NCI-H446 (cell line): ENCODE measurements at places on chromosomes 7 and 10.

DNA sequence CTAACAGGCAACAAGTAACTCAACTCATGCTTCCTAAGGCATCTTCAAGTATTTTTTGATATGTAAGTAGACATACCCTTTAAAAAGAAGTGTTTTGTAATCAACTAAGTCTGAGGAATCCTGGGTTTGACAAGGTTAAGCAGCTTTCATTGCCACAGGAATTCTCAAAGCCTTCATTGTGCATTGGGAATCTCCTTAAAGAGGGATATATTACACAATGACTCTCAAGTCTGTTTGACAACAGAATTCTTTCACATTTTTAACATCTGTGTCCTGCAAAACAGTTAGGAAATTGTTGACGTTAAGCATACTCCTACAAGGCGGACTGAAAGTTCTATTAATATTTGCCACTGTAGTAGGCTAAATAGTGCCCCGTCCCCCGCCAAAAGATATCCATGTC, 71.4 kb downstream of the SGMS1 start:
- no peak for DNase-seq

- no peak for DNase-seq
Observed at GRCh38 chr7:151207804-151208203, 2.5 kb downstream of the H2BK1 start.

- DNase-seq: no peak
Observed at GRCh38 chr10:21515361-21516241, 9.9 kb downstream of the SKIDA1 start.

DNA sequence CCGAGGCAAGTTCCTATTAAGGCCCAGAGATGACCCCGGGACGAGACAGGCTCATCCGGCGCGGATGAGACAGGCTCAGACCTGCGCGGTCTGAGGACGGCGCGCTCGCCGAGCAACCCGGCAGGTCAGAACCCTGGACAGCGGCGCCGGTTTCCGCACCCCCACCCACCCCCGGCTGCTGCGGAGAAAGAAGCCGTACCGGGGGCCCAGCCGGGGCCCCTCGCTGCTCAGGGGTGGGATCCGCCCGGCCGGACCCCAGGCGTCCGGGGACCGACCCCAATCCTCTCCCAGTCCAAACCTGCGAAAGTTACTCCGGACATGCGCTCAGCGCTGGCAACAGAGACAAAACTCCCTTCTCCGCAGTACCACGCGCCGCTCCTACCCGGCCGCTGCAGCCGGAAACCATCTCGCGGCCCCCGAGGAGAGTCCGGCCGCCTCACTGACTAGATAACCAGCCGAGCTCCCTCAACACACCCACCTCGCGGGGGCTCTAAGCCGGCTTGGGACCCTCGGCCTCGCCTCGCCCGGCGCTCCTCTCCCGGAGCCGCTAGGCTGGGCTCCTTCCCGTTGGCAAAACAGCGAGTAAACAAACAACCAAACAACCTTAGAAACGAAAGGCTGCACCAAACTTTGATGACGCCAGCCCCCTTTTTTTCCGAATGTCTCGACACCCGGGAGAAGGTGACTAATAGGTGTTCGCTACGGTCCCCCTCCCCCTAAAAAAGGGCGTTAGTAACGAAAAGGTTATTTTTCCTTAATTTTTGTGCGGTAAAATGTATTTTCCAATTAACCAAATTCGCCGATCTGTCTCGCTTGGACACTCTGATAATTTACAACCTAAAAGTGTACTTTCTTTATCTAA, 2.3 kb upstream of the DRGX start:
- DNase-seq: no peak

DNA sequence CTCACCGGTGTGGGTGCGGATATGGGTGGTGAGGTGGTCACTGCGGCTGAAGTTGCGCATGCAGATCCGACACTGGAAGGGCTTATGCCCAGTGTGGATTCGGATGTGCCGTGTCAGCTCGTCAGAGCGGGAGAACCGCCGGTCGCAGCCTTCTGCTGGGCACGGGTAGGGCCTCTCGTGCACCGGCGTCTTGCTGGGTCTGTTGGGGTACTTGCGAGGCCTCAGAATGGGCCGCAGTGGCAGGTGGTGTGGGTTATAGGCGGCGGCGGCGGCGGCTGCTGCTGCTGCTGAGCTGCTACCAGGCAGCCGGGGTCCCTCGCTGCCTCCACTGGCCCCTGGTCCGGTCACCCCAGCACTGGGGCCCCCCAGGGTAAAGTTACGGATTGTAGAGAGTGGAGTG, 2.7 kb downstream of the EGR2 start:
- no peak for DNase-seq

DNA sequence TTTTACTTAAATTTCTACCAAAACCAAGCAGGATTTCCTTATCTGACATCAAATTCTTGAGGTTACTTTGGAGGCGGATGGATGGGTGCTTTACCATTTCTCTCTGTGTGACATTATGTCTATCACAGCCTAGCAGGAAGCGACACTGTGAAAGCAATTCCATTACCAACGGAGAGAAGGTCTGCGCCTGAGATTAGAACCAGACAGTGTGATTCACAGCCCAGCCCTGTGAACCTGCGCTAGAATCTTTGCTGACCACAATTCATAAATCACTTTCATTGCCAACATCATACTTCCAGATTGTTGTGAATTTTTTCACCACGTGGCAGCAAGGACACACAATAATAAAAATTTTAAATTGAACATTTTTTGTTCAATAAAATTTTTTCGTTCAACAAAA, 126.5 kb downstream of the CUBN start:
- DNase-seq: no peak

- peak; percentile 3 for DNase-seq
Observed at GRCh38 chr10:45000752-45001380, at the start of gene ZNF22. Gene ZNF22 (plus strand): TSS chr10:45000923. CDS start chr10:45003369, 2,446 bp downstream.

- no peak for DNase-seq
Observed at GRCh38 chr10:58609532-58610150, 97.0 kb downstream of the BICC1 start.

DNA sequence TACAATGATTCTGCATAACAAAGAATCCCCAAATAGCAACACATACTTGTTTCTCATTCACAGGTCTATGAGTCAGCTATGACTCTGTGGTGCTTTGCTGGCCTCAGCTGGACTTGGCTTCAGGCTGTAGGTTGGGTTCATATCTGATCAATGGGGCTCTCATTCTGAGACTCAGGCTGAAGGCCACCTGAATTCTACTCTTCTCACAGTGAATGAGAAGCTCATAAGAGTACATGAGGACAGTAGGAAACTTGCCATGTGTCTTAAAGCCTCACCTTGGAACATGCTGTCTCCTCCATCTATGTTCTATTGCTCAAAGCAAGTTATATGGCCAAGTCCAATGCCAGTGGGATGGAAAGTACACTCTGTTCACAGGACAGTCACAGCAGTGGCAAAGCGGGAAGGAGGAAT, 292.9 kb downstream of the BMPER start:
- no peak for DNase-seq

DNA sequence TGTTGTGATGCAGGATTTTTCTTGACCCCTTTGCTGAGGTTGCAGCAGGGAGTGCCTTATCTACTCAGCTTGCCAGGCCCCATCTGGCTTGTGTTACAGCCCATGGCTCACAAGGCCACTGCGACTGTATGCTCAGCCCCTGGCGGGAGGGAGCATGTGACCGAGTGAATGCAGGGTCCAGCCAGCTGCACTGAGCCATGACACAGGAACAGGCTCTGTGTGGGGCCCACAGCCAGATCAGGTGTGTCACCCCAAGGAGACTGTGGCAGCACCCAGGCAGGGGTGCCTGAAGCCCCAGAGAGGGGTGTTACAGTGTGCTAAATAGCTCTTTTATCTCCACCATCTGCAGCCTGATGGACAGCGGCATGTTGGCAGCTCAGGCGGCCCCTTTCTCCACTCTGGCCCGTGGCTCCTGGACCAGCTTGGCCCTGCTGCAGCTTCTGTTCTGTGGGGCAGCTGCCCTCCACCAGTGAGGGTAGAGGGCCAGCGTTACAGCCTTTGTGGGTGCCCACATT, 2.6 kb upstream of the PCBD1 start:
- DNase-seq: no peak

DNA sequence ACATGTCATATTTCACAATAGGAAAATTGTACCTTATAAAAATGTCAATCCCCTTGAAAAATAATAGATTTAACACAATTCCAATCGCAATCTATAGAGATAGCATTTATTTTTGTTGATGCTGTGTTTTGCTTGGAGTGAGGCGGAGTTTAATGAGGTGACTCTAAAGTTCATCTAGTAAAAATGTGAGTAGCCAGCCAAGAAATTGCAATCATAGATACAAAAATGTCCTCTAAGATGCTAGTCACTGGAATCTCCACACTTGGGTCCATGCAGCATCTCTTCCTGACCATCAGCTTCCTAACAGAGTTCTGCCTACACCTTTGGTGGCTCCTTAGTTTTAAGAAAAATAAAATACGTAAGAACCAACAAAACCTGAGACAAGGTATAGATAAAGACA, 44.9 kb downstream of the GLI3 start:
- no peak for DNase-seq

GRCh38 chr10:28620251-28620650, 57.1 kb upstream of the BAMBI start:
- DNase-seq: no peak

DNA sequence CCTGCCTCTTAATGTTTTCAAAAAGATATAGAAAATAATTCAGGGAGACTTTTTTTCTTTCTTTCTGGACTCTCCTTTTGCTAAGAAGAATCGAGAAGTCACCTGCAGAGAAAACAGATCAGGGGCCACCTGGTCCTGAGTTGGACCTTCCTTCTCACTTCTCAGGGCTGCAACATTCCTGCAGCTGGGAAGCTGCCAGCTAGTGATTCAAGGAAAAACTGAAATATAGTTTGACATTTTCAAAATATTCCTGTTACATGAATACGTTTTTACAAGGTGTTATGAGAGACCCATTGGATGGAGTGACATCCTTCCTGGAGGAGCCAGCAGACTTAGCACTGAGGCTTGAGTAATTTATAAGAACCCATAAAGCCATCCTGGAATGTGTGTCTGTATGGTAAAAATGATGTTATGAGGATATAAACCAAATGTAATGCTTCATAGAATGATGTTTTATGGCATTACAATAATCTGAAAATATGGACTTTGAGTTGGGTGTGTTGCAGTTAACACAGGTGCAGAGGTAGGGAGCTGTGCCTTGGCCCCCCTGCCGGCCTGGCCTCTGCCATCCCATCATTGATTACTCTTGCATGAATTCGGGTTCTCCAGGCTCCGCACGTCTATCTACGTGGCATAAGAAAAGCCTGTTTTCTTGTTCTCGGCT, 149.7 kb downstream of the PAXIP1 start:
- no peak for DNase-seq

DNA sequence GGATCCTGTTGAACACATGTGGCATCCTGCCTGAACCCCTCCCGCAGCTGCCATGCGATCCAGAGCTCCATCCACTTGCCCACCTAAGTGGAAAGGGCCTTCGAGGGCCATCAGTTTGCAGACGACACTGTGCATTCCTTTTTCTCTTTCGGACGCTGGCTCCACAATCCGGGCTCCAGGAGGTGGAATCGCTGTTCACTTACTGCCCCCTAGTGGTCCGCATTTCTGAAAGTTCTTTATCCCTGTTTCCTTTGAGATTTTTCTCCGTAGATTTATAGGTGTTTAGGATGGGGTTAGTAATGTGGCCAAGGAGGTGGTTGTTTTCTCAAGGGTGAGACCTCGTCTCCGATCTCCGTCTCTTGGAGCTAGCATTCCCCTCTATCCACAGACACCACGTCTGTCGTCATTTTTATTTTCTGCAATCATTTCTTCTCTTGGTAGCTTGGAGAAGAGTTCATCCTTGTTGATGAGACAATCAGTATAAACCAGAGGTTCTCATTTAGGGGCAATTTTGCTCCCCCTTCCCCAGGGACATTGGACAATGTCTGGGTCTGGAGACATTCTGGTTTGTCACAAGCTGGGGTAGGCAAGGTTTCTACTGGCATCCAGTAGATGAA, 204.6 kb downstream of the ARHGAP21 start:
- DNase-seq: peak; percentile 7

GRCh38 chr7:89584896-89585295, 569.4 kb upstream of the STEAP1 start:
- DNase-seq: no peak

- DNase-seq: no peak
Observed at GRCh38 chr7:37234334-37234733, 214.3 kb downstream of the ELMO1 start.

GRCh38 chr7:32958046-32959025, 1.1 kb downstream of the FKBP9 start:
- peak; percentile 35 for DNase-seq

DNA sequence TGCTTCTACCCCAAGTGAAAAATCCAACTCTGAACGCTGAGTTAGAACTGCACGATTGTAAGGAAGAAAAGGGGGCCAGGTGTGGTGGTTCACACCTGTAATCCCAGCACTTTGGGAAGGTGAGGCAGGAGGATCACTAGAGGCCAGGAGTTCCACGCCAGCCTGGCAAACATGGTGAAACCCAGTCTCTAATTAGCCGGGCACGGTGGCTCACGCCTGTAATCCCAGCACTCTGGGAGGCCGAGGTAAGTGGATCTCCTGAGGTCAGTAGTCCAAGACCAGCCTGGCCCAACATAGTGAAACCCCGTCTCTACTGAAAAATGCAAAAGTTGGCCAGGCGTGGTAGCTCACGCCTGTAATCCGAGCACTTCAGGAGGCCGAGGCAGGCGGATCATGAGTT, 9.0 kb downstream of the GUSB start:
- DNase-seq: no peak

DNA sequence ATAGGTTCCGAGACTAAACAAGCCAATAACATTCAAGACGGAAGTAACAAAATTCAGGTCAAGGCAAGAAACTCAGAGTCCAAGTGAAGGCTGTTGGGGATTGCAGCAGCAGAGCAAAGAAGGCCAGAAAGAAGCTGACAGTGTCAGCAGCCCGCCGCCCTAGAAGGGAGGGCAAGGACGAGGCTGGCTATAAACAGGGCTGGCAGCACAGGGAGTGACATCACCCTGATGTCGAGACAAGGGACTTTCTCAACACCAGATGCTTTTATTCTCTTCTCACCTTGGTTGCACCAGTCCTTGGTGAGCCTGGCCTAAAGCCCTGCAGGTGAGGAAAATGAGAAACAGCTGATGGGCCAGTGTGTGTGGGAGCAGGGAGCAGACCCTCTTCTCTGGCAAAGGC, 687.7 kb upstream of the NRP1 start:
- DNase-seq: no peak

- no peak for DNase-seq
Observed at GRCh38 chr10:116545122-116545521, 609 bp upstream of the PNLIP start.

GRCh38 chr10:131872827-131873375, 27.9 kb upstream of the PPP2R2D start:
- DNase-seq: no peak

- no peak for DNase-seq
Observed at GRCh38 chr7:16271990-16272665, 149.2 kb downstream of the CRPPA start.
